ENCODE measurements at places on chromosomes 7 and 10. TPM values are rescaled to one million over a fixed set of nuclear protein-coding genes. Genes with fewer than 3 reads are reported as not detected.

NUTM2B gene
- polyA plus RNA-seq, result 0.52 TPM

- DNase-seq, result no peak
These were observed 39.8 kb upstream of the EPC1 start for GRCh38 chr10:32386623-32387260.

GRCh38 chr7:4794591-4795350, 19.3 kb downstream of the AP5Z1 start:
- DNase-seq, result no peak

GRCh38 chr7:100835903-100836811, 8.8 kb upstream of the EPHB4 start:
- DNase-seq, result peak; percentile 4

DNA sequence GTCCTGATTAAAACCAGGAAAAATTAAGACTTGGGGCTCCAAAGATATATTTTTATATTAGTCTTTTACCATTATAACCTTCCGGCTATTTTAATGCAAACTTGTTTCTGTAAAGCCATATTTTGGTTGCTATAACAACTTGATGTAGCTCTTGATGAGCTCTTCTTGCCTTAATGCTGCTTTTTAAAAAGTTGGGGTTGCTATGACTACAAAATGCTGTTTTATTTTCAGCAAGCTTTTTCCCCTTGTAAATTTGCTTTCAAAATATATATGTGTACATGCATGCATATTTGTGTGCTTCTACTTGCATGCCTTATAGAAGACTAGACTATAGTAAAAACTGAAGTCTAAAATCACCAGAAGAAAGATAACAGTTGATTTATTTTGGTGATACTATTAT, 99.7 kb downstream of the CSTF2T start:
- no peak for DNase-seq

- DNase-seq, result peak; percentile 31
These were observed 23.5 kb downstream of the ASB4 start for GRCh38 chr7:95509199-95509598.
